ENCODE measurements at places on chromosomes 4 and X.
A peak's percentile ranks its signal among the peaks of the same experiment; 100 is the strongest.

- no peak for DNase-seq
Observed at GRCh38 chrX:118521435-118521834, 25.8 kb downstream of the DOCK11 start.

- DNase-seq: no peak
Observed at GRCh38 chr4:36917413-36917812, 327.1 kb upstream of the NWD2 start.

GRCh38 chrX:125289920-125290319, 29.8 kb upstream of the TEX13C start:
- no peak for DNase-seq

- DNase-seq: peak; percentile 92
Observed at GRCh38 chr4:47531241-47531953, 46.3 kb downstream of the ATP10D start.

DNA sequence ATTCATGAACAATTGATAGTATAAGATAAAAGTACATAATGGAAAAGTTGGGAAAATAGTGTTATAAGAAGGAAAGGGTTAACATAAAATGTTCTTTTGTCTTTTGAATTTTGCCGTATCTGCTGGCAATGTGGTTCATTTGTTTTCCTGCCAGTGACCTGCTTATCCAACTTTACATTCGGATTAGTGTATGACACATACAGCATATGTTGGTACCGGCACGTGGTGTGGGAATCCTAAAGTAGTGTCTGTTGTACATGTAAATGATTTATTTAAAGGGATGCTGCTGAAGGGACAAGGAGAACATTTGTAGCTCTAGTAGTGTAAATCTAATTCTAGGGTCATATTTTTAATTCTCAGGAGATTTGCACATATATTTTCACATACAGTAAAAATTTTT, 11.5 kb downstream of the RAB9A start:
- no peak for DNase-seq

DNA sequence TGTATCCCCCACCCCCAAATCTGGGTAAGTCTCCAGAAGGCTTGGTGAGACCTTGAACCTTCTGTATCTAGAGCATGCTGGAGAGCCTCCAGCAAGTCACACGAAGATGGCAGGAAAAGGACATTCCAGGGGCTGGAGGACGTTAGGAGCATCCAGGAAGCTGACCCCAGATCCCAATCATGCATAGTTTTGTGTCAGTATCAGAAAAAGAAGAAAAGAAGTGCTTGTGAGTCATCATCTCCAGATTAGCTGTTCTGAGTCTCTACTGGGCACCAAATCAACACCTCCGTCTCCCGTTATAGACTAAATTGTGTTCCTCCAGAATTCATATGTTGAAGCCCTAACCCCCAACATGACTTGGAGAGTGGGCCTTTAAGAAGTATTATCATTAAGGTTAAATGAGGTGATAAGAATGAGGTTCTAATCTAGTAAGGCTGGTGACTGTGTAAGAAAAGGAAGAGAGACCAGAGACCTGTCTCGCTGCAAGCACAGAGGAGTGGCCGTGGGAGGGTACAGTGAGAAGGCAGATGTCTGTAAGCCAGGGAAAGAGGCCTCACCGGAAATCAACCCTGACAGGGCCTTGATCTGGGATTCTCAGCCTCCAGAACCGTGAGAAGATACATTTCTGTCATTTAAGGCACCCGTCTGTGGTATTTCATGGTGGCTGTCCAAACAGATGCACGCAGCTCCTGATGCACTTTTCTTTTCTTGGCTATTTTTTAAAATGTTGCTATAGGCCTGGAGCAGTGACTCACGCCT, 38.1 kb upstream of the CLDN24 start:
- no peak for DNase-seq

- peak; percentile 72 for DNase-seq
Observed at GRCh38 chr4:122764821-122765215, 32.3 kb downstream of the BBS12 start.

GRCh38 chr4:139912445-139912844, 241.5 kb downstream of the MAML3 start:
- no peak for DNase-seq

DNA sequence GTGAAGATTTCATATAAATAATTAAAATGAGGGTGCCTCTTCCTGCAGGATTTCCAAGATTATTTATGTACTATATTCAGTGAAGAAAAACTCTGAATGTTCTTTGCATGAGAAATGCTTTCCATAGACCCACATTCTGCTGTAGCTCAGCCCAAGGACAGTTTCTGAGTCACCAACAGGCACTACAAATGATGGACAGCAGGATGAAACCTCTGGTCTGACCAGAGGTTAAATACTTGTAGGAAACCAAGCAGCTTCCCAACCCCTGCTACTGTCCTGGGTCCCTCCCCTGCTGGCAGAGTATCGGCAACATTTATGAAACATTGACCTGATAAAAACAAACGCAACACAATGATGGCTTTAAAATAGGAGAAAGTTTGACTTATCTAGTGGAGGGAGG, 73.1 kb downstream of the CXXC4 start:
- DNase-seq: no peak

DNA sequence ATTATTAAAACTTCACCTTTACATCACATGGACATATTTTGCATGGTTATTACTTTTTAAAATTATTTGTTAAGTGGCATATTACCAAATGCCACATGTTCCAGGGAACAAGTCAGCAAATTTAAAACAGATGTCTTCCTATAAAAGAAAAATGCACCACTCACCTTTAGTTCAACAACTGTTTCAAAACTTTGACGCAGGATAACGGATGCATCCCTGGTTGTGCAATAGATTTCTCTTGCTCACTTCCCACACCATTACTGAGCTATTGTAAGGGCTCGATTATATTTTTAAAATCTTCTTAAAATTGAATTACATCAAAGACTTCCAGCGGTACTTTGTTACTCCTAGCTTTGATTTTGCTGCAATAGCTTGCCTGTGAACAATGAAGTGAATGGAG, 93.0 kb upstream of the ARHGAP24 start:
- no peak for DNase-seq

- DNase-seq: peak; percentile 87
Observed at GRCh38 chr4:38371391-38371851, 292.6 kb upstream of the KLF3 start.

DNA sequence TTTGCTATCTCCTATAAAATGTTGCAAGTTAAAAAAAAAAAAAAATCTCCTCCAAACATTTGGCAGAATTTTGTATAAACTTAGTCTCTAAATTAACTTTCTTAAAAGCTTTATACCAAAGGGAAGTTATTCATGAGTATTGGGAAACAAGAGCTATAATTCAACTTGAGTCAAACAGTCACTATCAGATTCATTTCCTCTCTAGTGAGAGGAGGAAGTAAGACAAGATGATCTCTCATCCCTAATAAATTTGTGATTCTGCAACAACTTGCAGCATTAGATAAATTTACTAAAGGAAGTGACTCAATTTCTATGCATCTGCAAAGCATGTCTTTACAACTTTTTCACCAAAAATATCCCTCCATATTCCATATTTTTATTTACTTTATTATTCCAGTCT, 135.4 kb upstream of the GNPDA2 start:
- DNase-seq: peak; percentile 37

GRCh38 chrX:11381464-11381863, 88.3 kb downstream of the AMELX start:
- DNase-seq: peak; percentile 61

DNA sequence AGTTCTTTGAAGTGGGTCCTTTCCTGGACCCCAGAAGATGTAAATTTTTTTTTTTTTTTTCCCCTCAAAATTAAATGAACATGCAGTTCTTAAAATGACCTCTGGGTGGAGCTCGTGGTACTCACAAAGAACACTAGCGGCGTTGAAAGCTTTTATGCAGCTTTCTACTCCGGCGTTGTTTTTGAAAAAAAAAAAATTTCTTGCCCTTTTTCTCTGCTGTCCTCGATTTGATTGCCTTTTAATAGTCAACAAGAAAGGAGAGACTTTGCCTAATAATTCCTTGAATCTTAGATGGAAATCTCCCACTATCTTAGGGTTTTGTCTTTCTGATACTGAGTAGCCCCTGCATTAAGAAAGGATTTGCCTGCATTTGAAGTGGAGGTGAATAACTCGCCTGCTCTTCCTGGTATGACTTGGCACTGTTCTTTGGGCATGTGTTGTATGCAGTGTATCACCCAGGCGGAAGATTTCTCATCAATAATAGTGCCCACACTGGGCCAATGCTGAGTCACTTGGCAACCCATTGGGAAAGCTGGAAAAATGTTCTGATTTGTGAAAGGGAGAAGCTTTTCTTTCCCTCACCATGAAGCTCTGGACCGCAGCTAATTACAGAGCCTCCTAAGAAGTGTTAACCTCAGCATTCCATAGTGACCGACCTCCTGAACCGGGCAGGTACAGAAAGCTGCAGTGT, 104.0 kb downstream of the PHEX start:
- DNase-seq: peak; percentile 94

DNA sequence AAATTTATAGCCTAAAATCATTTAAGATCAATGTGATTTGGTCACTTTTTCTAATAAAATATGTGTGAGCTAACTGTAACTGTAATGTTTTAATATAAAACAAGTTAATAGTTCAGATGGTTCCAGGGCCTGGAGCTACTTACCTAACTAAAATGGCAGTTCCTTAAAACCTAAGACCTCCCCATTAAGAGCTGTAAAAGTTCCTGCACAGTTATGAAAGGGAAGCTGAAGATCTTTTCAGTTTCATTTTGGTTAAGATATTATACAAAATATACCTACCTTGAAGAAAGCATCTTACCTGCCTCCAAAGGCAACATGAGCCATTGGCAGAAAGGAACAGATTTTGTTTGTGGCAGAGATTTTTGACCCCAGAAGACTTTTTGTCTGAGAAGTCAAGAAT, 30.1 kb downstream of the HPF1 start:
- no peak for DNase-seq

DNA sequence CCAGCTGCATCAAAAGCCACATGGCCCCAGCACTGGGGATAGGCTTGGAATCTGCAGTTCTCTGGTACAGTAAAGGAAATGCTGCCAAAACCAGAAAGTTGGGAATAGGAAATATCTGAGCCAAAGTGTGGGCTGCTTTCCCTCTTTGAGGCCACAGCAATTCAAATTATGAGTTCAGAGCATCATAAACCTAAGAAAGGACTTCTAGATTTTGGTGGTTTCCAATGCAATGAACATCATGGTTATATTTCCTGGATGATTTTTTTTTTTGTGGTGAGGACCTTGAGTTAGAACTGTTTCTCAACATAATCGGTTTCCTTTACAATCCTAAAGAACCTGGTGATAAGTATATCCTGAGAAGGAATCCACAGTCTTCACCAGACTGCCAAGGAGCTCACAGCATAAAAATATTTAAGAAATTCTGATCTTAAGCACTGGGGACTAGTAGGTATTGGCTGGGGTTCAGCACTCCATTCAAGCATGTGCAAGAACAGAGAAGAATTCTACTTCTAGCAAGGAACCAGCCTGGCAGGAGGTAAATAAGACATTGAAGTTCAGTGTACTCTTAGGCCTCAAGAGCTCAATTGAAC, 29.8 kb upstream of the ARHGAP24 start:
- no peak for DNase-seq

DNA sequence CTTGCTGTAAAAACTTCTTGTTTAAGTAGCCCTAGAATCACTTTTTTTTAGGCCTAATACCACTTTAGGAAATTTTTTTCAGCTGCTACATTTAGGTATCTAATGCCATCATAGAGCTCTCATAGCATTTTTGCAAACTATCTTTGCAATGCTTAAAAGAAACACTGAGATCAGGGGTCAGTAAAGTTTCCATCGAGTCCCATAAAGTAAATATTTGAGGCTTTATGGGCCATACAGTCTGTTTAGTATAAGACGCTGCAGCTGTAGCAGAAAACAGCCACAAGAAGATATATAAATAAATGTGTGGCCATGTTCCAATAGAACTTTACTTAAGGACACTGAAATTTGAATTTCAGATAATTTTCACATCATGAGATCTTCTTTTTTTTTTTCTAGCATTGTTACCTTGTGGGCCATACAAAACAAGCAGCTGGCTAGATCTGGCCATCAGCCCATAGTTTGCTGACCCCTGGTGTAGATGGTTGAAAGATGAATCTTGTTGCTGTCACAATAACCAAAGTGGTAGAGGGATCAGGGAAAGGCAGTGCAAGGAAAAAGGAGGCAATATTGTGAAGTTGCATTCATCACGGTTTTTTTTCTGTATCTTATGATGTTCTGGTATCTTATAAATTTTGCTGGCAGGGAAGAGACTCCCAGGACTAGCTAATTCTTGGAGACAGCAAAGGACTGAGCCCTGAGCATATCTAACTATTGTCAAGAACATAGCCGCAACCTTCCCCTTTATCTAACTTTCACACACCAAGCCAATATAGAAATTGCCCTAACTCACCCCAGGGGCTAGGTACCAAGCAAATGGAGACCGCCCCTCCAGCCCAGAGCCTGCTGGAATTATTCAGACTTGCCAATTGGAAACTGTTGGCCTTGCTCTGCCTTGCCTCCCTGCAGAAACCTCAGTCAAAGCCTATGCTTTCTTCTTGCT, 46.6 kb downstream of the RASGEF1B start:
- no peak for DNase-seq

- peak; percentile 43 for DNase-seq
Observed at GRCh38 chr4:137981277-137981676, 260.9 kb downstream of the SLC7A11 start.

GRCh38 chr4:154067786-154068185, 278.9 kb upstream of the SFRP2 start:
- DNase-seq: no peak

GRCh38 chr4:114603497-114603896, 4.9 kb downstream of the UGT8 start:
- no peak for DNase-seq

GRCh38 chr4:24917076-24917856, 4.4 kb upstream of the CCDC149 start:
- no peak for DNase-seq

DNA sequence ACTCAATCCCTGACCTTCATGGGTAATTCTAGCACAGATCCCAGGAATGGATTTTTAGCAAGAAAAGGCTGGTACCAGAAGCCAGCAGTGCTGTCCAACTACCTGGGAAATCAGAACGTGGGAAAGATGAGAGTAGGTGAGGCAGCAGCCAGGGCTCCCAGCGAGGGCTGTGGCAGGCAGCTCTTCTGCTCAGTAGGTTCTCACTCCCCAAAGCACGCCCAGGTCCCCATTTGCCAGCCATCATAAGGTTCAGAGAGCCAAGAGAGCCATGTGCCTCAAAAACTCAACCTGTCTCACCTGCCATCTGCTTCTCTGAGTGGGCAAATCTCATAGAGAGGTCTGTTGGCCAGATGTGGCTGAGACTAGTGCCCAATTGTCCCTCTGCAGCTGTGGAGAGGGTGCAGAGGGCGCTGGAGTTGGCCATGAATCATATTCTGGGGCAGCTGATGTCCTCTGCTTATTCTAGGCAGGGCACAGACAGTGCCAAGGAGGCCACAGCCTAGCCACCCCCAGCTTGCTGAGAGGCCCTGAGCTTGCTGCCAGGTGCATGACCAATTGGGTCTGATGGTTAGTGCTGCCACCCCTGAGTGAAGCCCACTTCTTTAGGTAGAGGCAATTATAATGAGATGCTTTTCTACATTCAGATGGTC, 81.7 kb upstream of the GATB start:
- no peak for DNase-seq

Data from kidney tubule cell (primary cell).